ENCODE measurements at places on chromosomes 7 and 10.

DNA sequence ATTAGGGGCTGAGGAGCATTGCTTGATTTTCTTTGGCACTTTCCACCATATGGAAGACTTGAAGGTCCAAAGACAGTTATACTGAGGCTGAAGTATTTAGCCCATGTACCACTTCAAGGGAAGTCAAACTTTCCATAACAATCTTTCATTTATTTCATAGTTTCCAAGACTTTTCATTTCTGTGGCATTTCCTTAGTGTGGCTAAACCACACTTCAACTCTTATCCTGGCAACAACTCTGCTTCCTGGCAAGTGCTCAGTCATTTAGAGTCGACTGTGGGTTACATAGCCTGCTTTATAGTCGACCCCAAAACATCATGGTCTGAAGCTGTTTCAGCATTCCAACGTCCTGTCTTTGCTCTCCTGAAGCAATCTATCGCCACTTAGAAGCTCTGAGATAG, 343.0 kb upstream of the SEMA3D start:
- DNase-seq = no peak

DNA sequence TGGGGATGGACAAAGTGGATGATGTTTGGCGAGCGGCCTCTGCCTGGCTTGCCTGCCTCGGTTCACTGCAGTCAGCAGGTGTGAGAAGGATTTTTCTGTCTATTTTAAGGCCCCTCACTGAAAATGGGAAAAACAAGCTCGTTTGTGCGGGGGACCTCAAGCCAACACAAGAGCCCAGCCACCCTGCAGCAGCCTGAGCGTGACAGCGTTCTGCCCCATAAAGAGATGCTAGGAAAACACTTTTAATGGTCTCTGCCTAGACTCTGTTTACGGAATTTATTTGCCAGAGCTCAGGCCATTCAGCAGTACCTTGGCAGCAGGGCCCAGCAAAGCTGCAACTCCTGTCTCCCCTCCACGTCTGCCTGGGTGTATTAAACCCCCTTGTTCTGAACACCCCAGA, 131.7 kb downstream of the GRK5 start:
- no peak for DNase-seq

DNA sequence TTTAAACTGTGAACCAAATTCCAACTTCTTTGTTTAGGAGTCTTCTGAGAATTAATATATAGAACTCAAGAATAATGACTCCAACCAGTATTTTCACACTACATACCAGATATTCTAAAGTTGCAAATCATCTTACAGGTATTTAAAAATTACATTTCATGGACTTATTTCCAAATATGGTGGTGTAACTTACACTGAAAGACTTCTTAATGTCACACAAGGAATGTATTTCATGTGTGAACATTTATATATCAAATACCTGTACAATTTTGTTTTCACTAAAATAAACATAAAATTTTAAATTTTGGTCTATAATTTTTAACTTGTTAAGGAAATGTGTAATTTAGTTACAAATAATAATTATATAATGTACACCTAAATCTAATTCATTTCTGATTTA, 2.6 kb upstream of the CDK6 start:
- no peak for DNase-seq

DNA sequence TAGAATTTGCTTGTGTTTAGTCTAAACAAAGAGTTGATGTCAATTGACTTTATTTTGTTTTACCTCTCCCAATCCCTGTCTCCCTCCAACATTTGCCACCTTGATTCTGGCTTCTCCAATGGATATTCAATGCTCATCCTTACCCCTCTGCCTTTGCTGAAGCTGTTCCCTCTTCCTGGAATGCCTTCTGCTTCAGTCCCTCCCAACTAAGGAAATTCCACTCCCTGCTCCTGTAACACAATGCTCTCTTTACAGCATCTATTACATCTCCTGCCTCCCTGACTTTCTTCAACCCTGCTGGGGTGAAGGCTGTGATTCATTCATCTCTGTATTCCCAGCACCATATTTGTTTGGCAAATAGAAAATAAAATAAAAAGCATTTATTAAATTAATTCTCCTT, 34.5 kb upstream of the TAC1 start:
- no peak for DNase-seq

GRCh38 chr7:23105644-23106056, at the start of gene KLHL7:
TSS of gene KLHL7 (plus strand) at chr7:23105785. CDS start at chr7:23106027, 242 bp downstream.
- peak; percentile 99 for DNase-seq

GRCh38 chr7:112025556-112025955, 180.6 kb downstream of the DOCK4 start:
- DNase-seq = no peak

DNA sequence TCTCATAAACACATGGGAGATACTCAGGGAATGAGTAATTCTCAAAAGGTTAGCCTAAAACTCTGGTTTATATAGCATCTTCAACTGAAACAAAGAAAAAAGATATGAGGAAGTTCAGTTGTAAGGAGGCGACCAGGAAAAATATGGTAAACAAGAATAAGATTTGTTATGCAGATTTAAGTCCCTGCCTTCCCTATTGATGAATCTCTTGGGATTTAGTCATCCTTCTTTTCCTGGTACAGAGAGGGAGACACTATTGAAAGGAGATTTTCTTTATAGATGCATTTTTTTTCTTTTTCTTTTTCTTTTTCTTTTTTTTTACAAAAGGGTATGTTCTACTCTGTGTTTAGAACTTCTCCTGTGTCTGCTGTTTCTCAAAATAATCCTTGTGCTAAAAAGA, 557.5 kb downstream of the DNAJB9 start:
- no peak for DNase-seq

DNA sequence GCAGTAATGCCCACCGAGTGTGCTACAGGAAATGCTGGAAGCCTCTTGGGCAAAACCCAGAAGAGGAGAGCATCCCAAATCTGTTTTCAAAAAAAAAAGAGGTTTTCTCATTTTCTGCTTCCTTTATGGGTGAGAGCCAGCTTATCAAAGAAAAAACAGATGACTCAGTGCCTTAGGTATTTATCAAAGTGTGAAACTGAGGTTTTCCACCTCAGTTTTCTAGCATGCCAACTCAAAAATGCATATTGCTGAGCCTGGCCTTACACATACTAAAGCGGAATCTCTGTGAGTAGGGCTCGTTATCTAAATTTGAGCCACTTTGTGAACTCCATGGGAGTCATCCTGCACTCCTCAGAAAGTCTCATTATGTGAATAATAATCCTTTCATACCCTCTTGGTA, 705.1 kb downstream of the SUGCT start:
- no peak for DNase-seq

Data from RPMI8226 (cell line).